Caudate nucleus (tissue), 63 donors: ENCODE measurements at places on chromosomes 11 and 22.

GRCh38 chr22:43867839-43868635 lies 5.7 kb upstream of the SULT4A1 start:
- DNase-seq: no peak

GRCh38 chr11:36371590-36371989 lies 75.5 kb downstream of the PRR5L start:
- DNase-seq: no peak

DNA sequence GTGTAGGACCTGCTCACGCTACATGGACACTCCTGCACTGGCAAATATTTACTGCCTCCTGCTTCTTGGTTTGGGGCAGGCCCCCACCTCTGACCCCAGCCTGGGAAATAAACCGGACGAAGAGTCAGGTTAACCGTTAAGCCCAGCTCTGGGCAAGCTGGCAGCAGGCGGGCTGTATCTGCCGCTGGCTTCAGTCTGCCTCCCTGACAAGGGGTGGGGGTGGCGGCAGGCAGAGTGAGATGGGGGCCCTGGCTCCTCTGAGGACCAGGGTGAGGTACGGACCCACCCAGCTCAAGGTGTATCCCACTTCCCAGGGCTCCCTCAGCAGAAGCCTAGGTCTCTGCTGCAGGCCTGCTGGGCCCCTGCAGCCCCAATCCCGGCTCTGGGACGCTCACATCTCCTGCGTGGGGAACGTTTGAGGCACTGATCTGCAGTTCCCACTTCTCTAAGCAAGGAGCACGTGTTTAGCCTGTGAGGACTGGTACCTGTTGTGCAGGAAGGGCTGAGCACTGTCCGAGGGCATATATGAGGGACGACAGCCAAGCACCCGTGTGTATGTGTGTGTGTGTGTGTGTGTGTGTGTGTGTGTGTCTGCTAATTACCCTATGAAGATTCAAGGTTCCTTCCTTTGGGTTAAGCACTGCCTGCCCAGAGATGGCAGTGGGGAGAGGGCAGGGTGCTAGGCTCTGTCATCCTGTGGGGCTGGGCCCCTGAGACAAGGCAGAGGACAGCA lies 1.1 kb upstream of the LRRC75B start:
- DNase-seq: no peak

DNA sequence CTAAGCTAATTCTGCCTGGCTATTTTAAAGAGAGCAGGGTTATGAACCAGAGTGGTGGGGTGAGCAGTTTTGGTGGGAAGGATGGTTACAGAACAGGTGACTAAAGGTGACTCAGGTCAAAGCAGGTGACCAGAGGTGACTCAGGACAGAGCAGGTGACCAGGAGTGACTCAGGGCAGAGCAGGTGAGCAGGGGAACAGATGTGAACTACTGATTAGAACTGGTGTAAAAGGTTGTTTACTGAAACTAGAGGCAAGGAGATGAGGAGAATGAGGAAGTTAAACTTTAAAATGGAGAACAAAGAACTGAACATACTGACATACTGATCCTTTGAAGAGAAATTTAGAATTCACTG lies 15.4 kb upstream of the HYLS1 start:
- no peak for DNase-seq

DNA sequence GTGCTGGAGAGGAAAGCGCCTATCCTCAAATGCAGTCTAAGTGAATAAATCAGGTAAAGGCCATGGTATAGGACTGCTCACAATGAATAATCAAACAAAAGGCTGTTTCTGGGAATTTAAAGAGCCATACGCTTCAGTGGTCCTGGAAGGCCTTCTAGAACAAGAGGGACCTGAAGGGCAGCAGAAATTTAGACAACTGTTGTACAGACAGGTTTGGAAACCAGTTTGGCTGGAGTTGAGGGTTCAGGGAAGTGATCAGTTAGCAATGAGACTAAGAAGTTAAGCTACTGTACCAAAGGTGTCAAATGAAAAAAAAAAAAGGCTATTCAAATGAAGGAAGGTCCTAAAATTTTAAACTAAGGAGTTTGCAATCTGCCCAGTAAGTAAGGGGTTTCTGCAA lies 56.6 kb upstream of the SCUBE2 start:
- no peak for DNase-seq

DNA sequence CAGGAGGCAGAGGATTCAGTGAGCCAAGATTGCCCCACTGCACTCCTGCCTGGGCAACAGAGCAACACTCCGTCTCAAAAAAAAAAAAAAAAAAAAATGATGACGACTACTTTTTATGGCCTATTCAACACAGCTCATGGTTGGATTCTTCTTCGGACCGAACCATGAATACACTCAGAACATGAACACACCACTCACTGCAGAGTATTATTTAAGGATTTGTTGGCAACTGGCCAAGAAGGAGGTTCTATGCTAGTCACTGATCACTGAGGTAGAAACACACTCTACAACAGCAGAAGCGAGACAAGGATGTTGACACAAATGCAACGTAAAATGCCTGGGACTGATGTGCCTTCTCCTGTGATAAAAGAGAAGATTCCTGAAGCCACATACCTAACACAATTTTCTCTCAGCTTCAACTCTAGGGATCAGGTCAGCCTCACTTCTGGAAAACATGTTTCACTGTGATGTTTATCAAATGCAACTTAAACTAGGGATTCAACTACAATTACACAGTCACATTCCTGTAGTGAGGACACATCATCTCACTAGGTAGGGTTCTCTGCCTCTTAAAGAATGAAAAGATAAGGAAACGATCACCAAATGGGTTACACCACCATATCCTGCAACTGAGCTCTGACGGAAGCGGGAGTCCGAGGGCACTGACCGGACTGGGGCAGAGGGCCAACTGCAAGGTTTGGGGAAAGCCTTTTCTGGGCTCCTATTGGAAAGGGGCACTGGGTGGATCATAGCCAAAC lies 82.5 kb downstream of the SGSM3 start:
- no peak for DNase-seq

GRCh38 chr11:18332891-18333290 lies 10.5 kb downstream of the GTF2H1 start:
- DNase-seq: no peak

DNA sequence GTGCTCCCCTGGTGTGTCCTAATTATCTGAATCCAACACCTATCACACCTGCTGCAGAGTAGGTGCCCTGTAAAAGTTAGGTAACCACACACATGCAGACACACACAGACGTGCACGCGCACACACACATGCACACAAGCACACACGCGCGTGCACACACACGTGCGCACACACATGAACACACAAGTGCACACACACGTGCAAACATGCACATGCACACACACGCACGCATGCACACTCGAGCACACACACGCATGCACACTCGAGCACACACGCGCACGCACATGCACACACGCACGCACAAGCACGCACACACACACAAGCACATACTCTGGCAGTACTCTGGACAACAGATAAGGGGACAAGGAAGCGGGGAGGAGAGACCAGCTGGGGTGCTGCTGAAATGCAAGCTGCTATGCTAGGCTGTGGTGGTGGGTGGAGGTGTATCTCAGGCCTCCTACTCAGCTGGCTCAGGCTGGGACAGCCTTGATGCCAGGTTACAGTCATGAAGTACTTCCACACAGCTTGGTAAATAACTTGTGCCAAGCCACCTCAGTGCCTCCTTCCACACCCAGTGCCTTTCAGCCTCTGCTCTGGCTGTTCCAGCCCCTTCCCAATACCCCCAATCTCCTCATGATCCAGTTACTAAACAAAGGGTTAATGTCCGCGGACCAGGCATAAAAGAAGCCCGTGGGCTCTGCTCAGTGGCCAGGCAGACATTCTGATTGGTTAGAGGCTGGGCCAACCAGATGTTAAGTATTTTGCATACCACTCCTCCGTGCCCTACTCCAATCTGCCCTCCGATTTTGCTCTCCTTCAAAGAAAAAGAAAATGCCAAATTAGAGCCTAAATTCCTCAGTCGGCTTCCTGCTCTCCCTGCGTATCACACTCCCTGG lies 374.1 kb downstream of the TENM4 start:
- DNase-seq: no peak

DNA sequence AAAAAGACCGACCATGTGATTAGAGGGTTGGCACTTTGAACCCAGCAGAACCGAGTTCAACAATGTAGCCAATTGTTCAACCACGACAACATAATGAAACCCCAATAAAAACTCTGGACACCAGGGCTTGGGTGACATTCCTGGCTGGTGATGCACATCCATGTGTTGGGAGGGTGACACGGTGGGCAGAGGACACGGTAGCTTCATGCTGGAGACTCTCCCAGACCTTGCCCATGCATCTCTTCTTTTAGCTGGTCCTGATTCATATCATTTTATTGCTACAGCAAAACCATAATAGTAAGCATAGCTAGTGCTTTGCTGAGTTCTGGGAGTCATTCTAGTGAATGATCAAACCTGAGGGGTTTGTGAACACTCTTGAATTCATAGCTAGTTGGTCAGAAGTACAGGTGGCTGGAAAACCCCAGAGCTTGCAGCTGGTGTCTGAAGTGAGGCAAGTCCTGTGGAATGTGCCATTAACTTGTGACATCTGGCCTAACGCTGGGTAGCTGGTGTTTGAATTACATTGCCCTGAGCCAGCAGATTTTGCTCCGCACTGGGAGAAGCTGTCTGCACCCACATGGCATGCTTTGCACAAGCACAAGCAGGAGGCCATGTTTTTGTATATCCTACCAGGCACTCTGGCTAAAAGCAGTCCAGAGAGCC lies 14.0 kb downstream of the RPUSD4 start:
- DNase-seq: no peak

DNA sequence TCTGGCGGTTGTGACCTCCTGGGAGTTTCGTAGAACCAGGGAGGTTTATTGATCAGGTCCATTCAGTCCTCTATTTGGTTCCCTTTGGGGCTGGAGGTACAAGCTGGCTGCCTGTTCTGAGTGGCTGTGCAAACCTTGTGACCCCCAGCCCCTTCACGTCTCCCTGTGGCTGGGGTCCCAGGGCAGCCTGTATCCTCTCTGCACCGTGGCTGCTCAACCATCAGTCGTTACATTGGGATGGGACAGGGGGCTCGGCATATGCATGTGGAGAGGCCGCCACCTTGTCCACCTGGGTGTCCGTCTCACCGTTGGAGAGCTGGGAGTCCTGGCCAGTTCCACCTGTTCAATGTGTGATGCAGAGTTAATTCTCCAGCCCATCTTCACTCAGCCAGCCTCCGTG lies 195.7 kb downstream of the TBC1D22A start:
- no peak for DNase-seq

DNA sequence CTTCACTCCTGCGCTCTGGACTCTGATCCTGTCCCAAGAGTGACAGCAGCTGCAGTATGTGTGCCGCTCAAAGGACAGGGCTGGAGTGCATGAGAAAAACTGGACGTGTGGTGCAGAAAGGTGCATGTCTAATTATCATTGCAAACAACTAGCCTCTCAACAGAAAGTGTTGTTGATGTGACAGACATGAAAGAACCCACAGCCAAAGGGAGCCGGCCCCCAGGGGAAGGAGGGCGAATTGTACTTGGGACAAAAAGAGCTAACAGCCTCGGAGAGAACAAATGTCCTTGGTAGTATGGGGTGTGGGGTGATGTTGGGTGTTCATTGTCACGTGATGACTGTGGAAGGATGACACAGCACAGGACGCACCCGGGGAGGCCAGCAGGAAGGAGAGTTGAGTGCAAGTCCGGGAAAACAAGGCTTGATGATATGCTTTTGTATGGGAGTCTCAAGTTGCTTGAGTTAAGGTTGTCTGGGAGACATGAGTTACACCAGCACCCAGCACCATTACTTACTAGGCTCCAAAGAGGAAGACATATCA lies 325.5 kb downstream of the NTM start:
- no peak for DNase-seq

DNA sequence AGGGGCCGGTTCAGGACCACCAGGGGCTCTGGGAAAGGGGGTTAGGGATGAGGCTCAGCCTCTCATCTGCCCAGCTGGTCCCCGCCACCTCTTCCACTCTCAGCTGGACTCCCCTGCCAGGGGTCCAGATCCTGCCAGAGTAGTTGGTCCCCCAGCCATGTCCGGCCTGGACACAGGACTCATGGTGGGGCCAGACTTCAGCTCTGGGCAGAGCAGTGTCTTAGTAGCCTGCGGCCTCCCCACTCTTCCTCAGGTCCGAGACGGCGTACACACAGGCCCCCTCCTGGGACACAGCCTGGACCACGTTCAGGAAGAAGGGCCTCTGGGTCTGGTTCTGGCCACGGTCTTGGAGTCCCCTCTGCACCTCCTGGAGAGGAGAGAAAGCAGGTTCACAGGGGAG lies 25.1 kb downstream of the GGT5 start:
- DNase-seq: no peak

DNA sequence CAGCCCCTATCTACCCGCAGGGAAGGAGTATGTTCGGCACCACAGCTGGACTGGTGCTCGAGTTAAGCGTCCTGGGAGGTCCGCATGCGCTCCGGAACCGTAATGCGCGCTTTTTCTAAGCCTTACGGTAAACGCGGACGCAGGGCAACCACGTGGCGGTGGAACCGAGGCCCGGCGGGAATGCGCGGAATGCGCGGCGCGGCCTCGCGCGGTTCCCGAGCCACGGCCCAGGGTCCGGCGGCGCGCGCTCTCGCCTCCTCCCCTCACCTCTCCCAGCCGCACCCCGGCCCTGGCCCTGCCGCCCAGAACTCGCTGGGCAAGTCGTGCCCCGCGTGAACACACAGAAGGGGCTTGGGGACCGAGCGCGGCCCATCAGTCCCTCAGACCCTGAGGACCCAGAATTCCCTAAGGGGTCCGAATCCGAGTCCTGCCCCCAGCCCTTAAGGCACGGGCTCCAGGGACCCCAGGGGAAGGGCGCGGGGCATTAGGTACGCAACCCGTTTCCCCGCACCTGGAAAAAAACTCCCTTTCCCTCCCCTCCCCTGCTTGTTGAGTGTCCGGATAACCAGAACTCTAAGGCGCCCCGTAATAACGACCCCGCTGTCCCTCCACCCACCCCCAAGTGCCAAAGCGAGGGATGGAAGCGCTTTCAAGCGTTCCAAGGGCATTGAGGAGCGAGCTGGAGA lies 4.3 kb upstream of the CCND1 start:
- no peak for DNase-seq

DNA sequence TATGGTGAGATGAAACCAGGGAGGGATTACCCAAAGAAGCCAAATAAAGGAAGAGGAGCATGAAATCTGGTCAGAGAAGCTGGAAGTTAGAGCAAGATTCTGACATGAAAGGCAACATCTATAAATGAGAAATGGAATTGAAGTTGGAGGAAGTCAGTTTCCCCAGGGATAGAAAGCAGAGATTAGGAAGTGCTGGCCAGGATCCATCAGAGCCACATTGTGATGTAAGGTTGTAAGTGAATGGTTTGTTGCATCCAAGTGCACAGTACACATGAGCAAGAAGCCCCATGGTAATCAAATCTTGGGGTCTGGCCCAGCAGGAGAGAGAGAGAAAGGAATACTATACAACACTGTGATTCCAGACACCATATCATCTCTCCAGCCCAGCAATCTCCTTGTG lies 6.6 kb upstream of the NLRP10 start:
- no peak for DNase-seq

- no peak for DNase-seq
Observed at GRCh38 chr11:47131136-47131535, 45.5 kb downstream of the ARFGAP2 start.
